D341Med (cell line): ENCODE measurements at places on chromosomes 6 and 20.

DNA sequence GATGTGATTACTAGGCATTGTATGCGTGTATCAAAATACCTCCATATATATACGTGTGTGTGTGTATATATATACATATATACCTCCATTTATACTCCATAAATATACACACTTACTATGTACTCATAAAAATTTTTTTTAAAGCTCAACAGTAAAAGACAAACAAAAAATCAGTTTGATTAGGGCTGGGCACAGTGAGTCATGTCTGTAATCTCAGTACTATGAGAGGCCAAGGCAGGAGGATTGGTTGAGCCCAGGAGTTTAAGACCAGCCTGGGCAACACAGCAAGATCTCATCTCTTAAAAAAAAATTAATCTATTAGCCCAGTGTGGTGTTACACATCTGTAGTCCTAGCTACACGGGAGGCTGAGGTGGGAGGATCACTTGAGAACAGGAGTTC is 24.6 kb downstream of the PDSS2 start:
- no peak for DNase-seq

GRCh38 chr20:24764794-24765202 is 184.3 kb upstream of the CST7 start:
- DNase-seq: peak; percentile 12

- DNase-seq: no peak
These were observed 38.8 kb upstream of the HLA-E start for GRCh38 chr6:30450548-30450908.

- peak; percentile 63 for DNase-seq
These were observed at the start of gene PPP1R16B for GRCh38 chr20:38805502-38805957. TSS of gene PPP1R16B (plus strand) at chr20:38805697. CDS start at chr20:38835926, 30,229 bp downstream.

GRCh38 chr6:71982389-71982788 is 96.0 kb downstream of the RIMS1 start:
- no peak for DNase-seq

DNA sequence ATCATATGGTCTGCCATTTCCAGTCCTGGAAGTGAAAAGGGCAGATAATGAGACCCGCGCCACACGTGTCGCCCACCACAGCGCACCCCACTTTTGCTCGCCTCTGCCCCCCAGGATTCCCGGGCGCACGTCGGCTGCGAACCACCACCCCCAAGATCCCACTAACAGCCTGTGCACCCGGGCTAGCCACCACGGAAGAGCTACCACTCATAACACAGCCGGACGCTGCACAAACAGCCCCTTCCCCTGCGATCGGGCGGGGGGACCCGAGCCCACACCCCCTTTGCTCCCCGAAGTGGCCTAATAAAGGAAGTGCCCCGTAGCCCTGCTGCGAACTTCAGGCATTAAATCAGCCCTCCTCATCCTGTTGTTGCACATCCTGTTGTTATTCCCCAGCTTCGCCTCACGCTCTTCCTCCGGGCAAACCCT is 506 bp downstream of the CITED2 start:
- DNase-seq: no peak

DNA sequence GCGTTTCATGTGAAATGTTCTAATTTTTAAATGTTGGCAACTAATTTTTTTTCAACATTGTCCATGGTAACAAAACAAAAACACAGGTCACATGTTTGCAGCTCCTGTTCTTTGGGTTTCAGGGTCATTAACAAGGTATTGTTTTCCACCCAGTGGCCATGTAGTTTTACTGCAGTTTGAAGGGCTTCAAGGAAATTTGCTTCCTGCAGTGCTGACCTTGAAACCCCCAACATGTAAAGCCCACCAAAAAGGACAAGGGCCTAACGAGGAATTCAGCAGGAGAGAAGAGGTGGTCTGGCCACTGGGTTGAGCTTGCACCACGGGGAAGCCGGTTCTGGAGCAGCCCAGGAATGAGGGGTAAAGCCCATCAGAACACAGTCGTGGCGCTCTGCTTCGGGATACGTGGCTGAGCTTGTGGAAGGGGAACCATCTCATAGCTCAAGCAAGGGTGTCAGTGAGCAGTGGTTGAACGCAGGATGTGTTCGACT is 13.9 kb upstream of the KLHL31 start:
- DNase-seq: peak; percentile 63

- DNase-seq: no peak
These were observed 2.7 kb downstream of the AKAP12 start for GRCh38 chr6:151242420-151242861.

GRCh38 chr6:85402922-85403321 is 47.0 kb upstream of the NT5E start:
- DNase-seq: no peak

DNA sequence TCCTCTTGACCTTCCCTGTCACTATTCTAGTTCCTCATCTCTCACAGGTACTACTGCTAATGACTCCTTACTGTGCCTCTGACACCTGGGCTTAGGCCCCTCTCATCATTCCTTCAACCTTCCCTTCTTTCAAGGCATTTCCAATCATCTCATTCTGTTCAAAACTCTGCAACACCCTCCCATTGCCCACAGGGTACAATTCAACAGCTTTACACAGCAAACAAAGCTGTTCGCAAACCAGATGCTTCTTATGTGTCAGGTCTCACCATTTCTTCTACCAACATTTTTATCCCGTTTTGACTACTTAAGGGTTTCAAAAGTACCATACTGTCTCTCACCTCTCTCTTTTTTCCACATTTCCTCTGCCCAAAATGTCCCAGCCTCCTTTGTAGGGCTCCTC is 84.4 kb upstream of the ID4 start:
- DNase-seq: no peak

- DNase-seq: no peak
These were observed 10.4 kb downstream of the CEP57L1 start for GRCh38 chr6:109105681-109106080.

GRCh38 chr6:5818959-5819358 is 187.8 kb downstream of the NRN1 start:
- DNase-seq: no peak

GRCh38 chr6:151757506-151757955 is 50.0 kb upstream of the ESR1 start:
- no peak for DNase-seq

DNA sequence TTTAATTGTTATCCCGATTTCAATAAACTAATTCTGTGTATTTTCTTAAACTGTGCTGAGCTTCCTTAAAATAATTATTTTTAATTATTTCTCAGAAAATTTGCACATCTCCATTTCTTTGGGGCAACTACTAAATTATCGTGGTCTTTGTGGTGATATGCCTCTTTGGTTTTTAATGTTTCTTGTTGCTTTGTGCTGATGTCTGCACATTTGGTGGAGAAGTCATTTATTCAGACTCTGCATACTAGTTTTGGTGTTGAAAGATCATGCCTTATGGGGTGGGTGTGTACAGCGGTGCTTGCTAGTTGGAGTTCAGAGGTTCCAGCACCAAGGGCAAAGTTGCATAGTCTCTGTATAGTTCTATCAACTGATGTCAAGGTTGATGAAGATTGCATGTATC is 253.2 kb downstream of the MEI4 start:
- no peak for DNase-seq

GRCh38 chr6:139422105-139423036 is 47.9 kb upstream of the CITED2 start:
- no peak for DNase-seq

DNA sequence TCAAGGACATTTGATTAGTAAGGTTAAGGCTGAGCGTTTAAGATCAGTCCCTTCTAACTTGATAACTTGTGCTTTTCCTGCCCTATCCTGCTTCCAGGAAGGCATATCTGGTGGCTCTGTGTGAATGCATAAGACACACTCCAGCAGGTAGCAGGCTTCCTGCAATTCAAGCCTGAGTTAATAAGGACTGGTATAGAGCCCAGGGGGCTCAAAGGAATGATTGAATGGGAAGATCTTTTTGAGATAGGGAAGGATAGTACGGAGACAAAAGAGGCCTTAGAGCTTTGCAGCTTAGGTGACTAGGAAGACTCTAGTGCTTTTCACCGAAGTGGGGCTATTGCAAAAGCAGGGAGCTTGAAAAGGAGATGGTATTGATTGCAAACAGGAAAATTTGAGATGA is 307.1 kb downstream of the GRIK2 start:
- DNase-seq: no peak

- no peak for DNase-seq
These were observed 151.7 kb upstream of the AKAP12 start for GRCh38 chr6:151087861-151088598.

GRCh38 chr20:63381781-63382431 is 20.8 kb upstream of the CHRNA4 start:
- DNase-seq: peak; percentile 90

GRCh38 chr20:22684072-22684762 is 99.8 kb upstream of the FOXA2 start:
- peak; percentile 61 for DNase-seq

GRCh38 chr20:47117371-47117770 is 222.7 kb downstream of the EYA2 start:
- no peak for DNase-seq

DNA sequence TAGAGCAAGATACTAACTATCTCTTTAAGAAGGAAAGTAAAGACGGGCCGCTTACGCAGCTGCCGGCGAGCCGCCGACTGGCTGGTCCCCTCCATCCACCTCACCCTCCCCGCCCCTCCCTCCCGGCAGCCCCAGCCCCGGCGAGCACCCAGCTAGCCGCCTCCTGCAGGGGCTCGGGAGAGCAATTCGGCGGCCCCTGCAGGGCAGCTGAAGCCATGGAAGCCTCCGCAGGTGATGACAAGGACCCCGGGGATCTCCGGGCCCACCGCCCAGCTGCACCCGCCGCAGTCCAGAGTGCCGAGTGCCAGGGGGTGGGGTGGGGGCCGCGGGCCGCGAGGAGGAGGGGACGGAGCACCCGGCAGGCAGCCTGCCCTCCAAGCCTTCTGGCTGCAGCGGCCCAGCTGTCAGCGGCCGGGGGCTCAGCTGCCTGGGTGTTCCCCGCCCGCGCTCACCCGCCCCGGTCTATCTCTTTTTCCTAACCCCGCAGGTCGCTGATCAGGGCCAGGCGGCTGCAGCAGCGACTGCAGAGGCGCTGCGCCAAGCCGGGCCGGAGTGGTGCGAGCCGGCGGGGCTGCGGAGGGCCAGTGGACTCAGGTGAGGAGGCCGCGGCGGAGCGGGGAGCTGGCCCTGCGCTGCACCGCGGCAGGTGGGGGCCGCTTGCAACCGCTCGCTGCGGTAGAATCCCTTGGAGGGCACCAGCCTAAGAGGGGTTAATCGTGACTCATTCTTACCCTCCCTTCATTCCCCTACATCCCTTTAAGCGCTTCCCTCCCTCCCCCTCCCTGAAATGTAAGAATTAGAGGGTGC is at the start of gene SNPH:
TSS of gene SNPH (plus strand) at position 128 of the 807 bp plus-strand sequence. CDS start 29,946 bp downstream, outside the sequence.
- peak; percentile 52 for DNase-seq

GRCh38 chr6:112118034-112118433 is 30.6 kb downstream of the FAM229B start:
- no peak for DNase-seq

GRCh38 chr6:140049251-140049650 is 674.8 kb upstream of the CITED2 start:
- DNase-seq: no peak

GRCh38 chr6:40268614-40269013 is 318.6 kb downstream of the LRFN2 start:
- DNase-seq: no peak

GRCh38 chr6:38371881-38372280 is 267.8 kb downstream of the BTBD9 start:
- DNase-seq: no peak

- no peak for DNase-seq
These were observed 166.7 kb downstream of the SCML4 start for GRCh38 chr6:107657373-107657754.

DNA sequence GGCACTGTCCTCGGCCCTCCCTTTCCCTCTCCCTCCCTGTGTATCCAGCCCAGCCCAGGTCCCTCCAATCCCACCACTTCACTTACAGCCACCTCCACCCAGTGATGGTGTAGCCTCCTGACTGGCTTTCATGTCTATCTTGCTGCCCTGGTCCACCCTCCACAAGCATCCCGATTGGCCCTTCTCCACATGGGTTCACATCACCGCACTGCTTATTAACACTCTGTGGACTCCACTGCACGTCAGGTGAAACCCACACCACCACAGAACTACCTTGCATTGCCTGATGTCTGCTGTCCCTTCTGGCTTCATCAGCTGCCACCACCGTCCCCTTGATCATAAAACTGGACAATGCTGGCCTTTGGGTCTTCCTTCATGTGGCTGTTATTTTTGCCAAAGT is 220.4 kb upstream of the ARID1B start:
- no peak for DNase-seq

DNA sequence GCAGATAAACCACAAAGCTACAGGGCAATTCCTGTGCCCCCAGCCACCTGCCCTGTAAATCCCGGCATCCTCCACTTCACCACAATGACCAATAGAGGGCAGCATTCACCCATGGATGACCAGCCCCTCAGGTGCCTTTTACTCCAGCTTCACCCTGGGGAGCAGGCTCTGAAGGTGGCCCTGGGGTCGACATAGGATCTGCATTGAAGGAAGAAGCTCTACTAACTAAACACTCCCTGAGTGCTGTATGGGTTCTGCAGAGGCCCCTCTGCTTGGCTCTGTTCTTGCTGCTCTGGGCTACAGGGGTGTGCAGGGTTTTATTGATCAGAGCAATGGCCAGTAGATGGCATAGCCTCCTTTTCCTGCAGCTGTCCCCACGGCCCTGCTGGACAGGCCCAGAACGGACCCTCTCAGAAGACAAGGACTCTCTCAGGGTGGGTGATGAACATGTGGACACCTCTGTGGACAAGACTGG is 20.3 kb downstream of the CST4 start:
- DNase-seq: peak; percentile 77

- no peak for DNase-seq
These were observed 19.6 kb downstream of the SERPINB6 start for GRCh38 chr6:2951728-2952127.

DNA sequence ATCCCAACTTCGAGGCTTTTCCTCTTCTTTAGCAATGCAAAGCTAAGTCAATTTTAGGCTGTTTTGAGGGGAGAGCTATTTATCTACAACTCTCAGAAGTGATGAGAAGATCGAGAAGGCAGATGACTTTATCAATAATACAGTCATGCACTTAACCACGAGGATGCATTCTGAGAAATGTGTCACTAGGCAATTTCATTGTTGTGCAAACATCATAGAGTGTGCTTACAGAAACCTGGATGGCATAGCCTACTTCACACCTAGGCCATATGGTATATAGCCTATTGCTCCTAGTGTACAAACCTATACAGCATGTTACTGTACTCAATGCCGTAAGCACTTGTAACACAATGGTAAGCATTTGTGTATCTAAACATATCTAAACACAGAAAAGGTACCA is 66.6 kb downstream of the PRND start:
- no peak for DNase-seq

GRCh38 chr6:17442196-17442595 is 48.8 kb downstream of the CAP2 start:
- DNase-seq: no peak

DNA sequence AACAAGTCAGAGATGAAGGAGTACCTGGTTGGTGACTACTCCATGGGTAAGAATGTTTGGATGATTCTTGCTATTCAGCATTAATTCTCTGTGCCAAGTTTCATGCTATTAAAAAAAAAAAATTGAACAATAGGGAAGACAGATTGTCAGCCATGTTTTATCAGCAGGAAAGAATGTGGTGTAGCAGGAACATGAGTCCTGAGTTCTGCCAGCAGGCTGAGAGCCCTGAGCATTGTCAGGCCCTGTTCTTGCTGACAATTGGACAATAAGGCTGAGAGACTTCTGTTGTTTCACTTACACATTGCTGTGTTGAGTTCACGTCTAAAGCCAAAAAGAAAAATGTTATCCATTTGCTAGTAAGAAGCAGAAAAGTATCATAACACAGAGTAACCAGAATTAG is 70.4 kb upstream of the SMIM28 start:
- DNase-seq: no peak
